ENCODE measurements at places on chromosomes 5 and 9. TPM values are rescaled to one million over a fixed set of nuclear protein-coding genes. Genes with fewer than 3 reads are reported as not detected.

FAM174A gene
- 11.9 TPM for total RNA-seq

SPATA31C2 gene
- not detected for total RNA-seq

DMRT3 gene
- not detected for total RNA-seq

PTGES gene
- 15.5 TPM for total RNA-seq

IFNA2 gene
- not detected for total RNA-seq

PLPP7 gene
- 8.5 TPM for total RNA-seq

PFN3 gene
- total RNA-seq, result not detected

C5orf58 gene
- not detected for total RNA-seq

RAD1 gene
- 15.2 TPM for total RNA-seq

SLC24A2 gene
- total RNA-seq, result not detected

F12 gene
- 2.2 TPM for total RNA-seq

KCNMB1 gene
- not detected for total RNA-seq

LHX2 gene
- total RNA-seq, result 0.34 TPM

C5 gene
- 5.6 TPM for total RNA-seq

PRRX2 gene
- total RNA-seq, result 14.3 TPM

SLC6A3 gene
- not detected for total RNA-seq

DDX31 gene
- total RNA-seq, result 11.6 TPM

PCDHB15 gene
- total RNA-seq, result under 0.01 TPM

CTSV gene
- total RNA-seq, result 0.82 TPM

PCDHB8 gene
- not detected for total RNA-seq

IL17B gene
- total RNA-seq, result not detected

ANKRD31 gene
- 0.09 TPM for total RNA-seq

EQTN gene
- total RNA-seq, result not detected

FOXD4L6 gene
- 0.09 TPM for total RNA-seq

SWI5 gene
- 40.8 TPM for total RNA-seq

Measured in pericardium fibroblast (primary cell).